Subcutaneous adipose tissue (tissue), 4 donors: ENCODE measurements at places on chromosomes 3 and 15. TPM values are rescaled to one million over a fixed set of nuclear protein-coding genes. Genes with fewer than 3 reads are reported as not detected.

Gene NPRL2
- 17.7 TPM for total RNA-seq

Gene FRMD4B
- total RNA-seq, result 34.9 TPM

Gene KLHL40
- total RNA-seq, result not detected

Gene CFAP92
- total RNA-seq, result 0.22 TPM

Gene ROBO1
- total RNA-seq, result 26.6 TPM

Gene PRRT3
- total RNA-seq, result 1.2 TPM

Gene TRIM69
- 14.2 TPM for total RNA-seq

Gene PTH1R
- 16.0 TPM for total RNA-seq

Gene P2RY1
- 5.9 TPM for total RNA-seq

Gene SRP14
- 293 TPM for total RNA-seq

Gene PRR20G
- total RNA-seq, result not detected

Gene ALDH1L1
- total RNA-seq, result 63.4 TPM

Gene GREM1
- total RNA-seq, result 0.57 TPM

Gene XXYLT1
- 11.1 TPM for total RNA-seq

Gene HYAL3
- total RNA-seq, result 2.7 TPM

Gene P2RY14
- total RNA-seq, result 5.8 TPM

Gene CNTN4
- 4.2 TPM for total RNA-seq

Gene ZNF502
- total RNA-seq, result 6.2 TPM

Gene STAC
- total RNA-seq, result 7.6 TPM

Gene CHRNA3
- not detected for total RNA-seq

Gene SHC4
- total RNA-seq, result 0.38 TPM

Gene HES1
- total RNA-seq, result 24.9 TPM

Gene QTRT2
- 18.3 TPM for total RNA-seq

Gene ERC2
- total RNA-seq, result not detected

Gene FAN1
- total RNA-seq, result 24.4 TPM

Gene SLC6A11
- not detected for total RNA-seq

Gene ANKUB1
- total RNA-seq, result not detected

Gene KLHDC8B
- 28.4 TPM for total RNA-seq

Gene FBXW12
- total RNA-seq, result not detected

Gene CAMK2N2
- total RNA-seq, result not detected

Gene FOXB1
- not detected for total RNA-seq

Gene SNTN
- not detected for total RNA-seq

Gene CAMP
- total RNA-seq, result not detected

Gene DUOX2
- under 0.01 TPM for total RNA-seq

Gene ADCY5
- 35.5 TPM for total RNA-seq

Gene SLC49A4
- total RNA-seq, result 23.5 TPM

Gene IGDCC3
- not detected for total RNA-seq

Gene LNP1
- total RNA-seq, result 2.8 TPM

Gene PDHB
- total RNA-seq, result 73.3 TPM

Gene ROPN1
- not detected for total RNA-seq
